Hematopoietic multipotent progenitor cell (in vitro differentiated cells): ENCODE measurements at places on chromosomes 3 and 15. TPM values are rescaled to one million over a fixed set of nuclear protein-coding genes. Genes with fewer than 3 reads are reported as not detected.
A peak's percentile ranks its signal among the peaks of the same experiment; 100 is the strongest.

Gene AZI2
- 9.4 TPM for total RNA-seq

Gene PFKFB4
- 10.8 TPM for total RNA-seq

- DNase-seq, result no peak
Observed at GRCh38 chr15:70617076-70617910, 146.1 kb downstream of the UACA start.

GRCh38 chr3:48504051-48504946 lies at the start of gene SHISA5:
Gene SHISA5 (minus strand): TSS chr3:48504174. CDS start chr3:48504094, 80 bp downstream.
- DNase-seq, result peak; percentile 36

DNA sequence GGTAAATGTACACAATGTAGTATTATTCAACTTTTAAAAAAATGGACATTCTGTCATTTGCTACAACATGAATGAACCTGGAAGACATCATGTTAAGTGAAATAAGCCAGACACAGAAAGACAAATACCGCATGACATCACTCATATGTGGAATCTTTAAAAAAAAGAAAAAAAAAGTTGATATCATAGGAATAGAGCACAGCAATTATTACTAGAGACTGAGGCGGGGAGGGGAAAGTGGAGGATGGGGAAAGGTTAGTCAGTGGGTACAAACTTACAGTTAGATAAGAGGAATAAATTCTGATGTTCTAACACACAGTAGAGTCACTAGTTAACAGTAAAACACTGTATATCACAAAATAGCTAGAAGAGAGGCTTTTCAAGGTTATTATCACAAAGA lies 22.2 kb downstream of the RYK start:
- DNase-seq, result no peak

GRCh38 chr3:58340594-58341244 lies 8.0 kb downstream of the PXK start:
- no peak for DNase-seq

DNA sequence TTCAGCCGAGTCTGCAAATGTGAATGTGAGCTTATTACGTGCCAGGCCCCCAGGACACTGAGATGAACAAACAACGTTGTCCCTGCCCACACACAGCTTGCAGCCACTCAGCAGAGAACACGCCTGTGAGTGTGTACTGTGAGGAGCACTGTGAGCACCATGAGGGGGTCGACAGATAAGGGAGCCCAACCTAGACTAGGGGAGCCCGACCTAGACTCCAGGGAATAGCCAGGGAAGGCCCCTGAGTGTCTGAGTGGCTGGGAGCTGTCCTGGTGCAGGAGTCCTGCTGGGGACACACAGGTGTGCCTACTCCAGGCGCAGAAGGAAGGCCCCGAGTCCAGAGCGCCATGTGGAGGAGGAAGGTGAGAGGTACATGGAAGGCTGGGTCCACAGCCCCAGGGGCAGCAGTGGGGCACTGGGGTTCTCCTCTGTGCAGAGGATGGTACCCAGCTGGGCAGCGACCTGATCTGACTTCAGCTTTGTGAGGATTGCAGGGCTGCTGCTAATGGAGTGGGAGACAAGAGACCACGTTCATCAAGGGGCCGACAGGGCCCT lies 36.5 kb downstream of the MGLL start:
- DNase-seq, result no peak
